T-helper 9 cell (primary cell): ENCODE measurements at places on chromosomes 3 and 15.

- no peak for DNase-seq
Measured at GRCh38 chr3:41286305-41286704, 87.0 kb downstream of the CTNNB1 start.

DNA sequence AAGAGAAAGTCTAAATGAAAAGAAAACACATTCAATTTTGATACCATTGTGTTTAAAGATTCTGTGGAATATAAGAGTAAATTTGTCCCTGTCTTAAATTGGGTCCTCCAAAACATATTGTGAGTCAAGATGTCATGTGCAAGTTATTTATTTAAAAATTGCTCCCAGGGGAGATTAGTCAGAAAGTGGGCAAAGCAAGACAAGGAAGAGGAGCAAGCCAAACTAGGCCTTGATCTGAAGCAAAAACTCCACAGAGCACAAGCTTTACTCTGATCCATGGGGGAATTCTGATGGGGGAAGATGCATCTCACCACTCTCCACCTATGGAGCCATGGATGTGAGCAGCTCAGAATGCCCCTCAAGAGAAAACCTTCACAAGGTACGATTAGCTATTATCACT is 342.8 kb upstream of the IL12A start:
- DNase-seq, result no peak

DNA sequence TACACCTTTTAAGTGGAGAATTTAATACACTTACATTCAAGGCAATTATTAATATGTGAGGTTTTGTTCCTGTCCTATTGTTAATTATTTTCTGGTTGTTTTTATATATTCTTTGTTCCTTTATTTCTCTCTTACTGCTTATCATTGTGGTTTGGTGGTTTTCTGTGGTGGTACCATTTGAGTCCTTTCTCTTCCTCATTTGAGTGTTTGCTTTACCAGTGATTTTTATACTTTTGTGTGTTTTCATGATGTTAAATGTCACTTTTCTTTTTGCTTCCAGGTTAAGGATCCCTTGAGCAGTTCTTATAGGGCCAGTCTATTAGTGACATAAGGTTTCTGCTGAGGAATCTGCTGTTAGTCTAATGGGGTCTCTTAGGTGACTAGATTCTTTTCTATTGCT is 116.5 kb downstream of the LRRK1 start:
- no peak for DNase-seq

- DNase-seq, result no peak
Measured at GRCh38 chr3:122233101-122233952, 49.9 kb downstream of the CASR start.

- DNase-seq, result no peak
Measured at GRCh38 chr3:54211097-54211496, 88.7 kb downstream of the CACNA2D3 start.
